ENCODE measurements at places on chromosomes 12 and 14.
A peak's percentile ranks its signal among the peaks of the same experiment; 100 is the strongest.

GRCh38 chr14:62431496-62431895, 613.8 kb downstream of the KCNH5 start:
- DNase-seq = no peak

GRCh38 chr12:104910196-104910840, 47.8 kb downstream of the SLC41A2 start:
- DNase-seq = no peak

GRCh38 chr12:108854451-108855283, 2.7 kb downstream of the SSH1 start:
- no peak for DNase-seq

DNA sequence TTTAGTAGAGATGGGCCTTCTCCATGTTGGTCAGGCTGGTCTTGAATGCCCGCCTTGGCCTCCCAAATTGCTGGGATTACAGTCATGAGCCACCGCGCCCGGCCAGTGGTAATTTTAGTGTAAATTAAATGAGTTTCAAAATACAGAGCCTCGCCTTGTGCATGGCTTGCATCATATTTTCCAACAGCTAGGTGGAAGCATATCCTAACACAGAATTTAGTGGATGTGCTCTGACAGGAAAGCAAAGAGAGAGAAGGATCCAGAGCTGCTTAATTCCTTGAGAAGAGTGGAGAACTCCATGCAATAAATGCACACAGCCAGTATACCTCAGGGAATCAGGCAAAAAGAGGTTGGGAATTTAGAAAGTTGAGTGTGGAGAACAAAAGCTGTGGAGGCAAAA, 2.5 kb downstream of the OR6C2 start:
- no peak for DNase-seq

DNA sequence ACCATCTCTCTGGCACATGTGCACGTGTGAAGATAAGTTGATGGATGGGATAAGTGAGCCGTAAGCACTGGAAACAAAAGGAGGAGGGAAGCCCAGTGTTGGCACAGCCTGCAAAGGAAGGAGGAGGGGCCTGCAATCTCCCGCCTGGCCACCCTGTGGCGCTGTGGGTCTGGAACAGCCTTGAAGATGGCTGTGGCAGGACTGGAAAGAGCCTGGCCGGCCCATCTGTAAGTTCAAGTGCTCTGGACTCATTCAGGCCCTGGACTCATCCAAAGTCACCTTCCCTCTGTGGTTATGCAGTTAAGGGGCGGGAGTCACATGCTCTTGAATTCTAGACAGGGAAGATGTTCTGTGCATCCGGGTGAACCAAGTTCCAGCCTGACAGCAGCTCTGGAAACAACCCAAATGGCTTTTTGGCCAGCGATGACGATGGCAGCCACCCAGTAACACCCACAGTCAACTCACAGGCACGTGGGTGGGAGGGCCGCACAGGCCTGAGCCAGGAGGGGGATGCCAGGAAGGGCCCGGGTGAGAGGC, 50.4 kb downstream of the CHGA start:
- peak; percentile 22 for DNase-seq

- DNase-seq = peak; percentile 67
Observed at GRCh38 chr14:32252030-32252670, 49.1 kb upstream of the RNU6-8 start.

- no peak for DNase-seq
Observed at GRCh38 chr12:26799741-26800140, 33.3 kb downstream of the ITPR2 start.

- no peak for DNase-seq
Observed at GRCh38 chr12:16472631-16473030, 125.2 kb downstream of the MGST1 start.

GRCh38 chr12:74988156-74988555, 221.5 kb downstream of the KCNC2 start:
- no peak for DNase-seq

DNA sequence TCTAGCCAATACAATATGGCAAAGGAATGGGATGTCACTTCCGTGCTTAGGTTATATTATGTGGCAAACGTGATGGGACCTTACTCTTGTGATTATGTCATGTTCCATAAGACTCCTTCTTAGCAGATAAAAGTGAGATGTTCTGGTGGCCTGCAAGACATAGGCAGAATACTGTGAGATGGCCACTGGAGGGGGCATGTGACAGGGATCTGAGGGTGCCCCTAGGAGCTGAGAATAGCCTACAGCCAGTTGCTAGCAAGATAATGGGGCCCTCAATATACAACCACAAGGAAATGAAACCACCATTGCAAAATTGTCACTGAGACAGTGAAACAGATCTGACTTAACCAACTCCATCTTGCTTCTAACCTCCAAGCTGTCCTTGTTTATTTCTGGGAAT, 151.4 kb upstream of the SSTR1 start:
- no peak for DNase-seq

GRCh38 chr14:73645248-73645610, 443 bp downstream of the DNAL1 start:
- DNase-seq = no peak

DNA sequence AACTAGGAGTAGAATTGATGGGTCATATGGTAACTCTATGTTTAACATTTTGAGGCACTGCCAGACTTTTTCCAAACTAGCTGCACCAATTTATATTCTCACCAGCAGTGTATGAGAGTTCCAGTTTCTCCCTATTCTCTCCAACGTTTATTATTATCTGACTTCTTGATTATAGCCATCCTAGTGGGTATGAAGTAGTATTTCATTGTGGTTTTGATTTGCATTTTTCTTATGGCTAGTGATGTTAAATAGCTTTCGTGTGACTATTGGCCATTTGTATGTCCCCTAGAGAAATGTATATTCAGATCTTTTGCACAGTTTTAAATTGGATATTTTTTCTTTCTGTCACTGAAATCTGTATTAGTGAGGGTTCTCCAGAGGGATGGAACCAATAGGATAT, 37.8 kb downstream of the HELB start:
- no peak for DNase-seq

DNA sequence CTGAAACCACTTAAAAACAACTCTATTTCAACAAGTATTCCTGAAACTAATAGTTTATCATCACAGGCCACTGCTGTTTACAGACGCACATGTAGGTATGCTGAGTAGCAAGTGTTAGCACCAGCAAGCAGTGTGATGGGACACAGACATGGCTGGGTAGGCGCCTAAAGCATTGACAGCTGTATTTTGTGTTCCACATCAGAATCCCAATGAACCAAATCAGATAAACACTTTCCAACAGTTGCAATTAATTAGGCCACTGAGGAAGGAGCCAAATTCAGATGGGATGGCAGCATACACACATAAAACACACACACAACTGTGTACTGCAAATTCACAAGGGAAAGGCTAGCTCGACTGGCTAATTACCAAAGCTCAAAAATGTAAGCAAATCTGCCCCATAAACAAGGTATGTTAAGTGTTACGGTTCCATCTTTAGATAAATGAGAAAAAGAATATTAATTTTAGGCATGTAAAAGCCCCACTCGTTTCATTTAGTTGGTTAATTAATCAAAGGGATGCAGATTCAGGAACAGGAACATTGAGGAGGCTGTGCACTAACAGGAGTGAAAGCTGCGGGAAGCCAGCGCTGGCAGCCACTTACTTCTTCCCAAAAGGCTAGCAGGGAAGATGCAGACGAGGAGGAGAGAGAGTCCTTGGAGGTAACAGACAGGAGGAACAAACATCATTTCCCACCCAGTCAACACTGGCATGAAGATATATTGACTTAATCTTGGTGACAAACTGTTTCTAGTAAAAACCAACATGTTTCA, 33.4 kb downstream of the AMN start:
- no peak for DNase-seq

DNA sequence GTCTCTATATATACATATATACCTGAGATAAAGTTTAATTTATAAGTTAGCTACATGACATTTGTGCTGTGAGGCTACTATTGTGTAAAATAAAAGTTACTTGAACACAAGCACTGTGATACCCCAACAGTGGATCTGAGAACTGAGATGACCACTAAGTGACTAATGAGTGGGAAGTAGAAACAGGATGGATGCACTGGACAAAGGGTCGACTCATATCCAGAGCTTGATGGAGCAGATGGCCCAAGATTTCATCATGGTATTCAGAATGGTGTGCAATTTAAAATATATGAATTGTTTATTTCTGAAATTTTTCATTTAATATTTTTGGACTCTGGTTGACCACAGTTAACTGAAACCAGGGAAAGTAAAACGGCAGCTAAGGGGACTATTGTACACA, 908.6 kb upstream of the MDGA2 start:
- DNase-seq = no peak

DNA sequence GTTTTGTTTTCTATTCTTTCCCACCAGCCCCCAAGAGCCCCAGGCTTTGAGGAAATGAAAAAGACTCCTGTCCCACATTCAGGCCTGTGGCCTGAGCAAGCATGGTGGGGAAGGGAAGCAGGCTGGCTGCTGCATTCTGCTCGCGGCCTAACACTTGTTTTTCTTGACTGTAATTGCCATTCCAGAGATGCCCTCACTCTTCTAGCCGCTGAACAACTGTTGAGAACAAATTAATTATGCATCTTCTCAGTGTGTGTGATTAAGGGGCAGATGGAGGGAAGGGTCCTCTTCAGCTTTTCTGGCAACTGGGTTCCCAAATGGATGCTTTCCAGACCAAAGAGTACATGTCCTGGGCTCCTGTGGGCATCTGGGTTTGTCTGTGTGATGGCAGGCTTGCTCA, 43.3 kb downstream of the ADCK1 start:
- DNase-seq = no peak

GRCh38 chr14:53845813-53846693, 110.6 kb downstream of the BMP4 start:
- DNase-seq = no peak

DNA sequence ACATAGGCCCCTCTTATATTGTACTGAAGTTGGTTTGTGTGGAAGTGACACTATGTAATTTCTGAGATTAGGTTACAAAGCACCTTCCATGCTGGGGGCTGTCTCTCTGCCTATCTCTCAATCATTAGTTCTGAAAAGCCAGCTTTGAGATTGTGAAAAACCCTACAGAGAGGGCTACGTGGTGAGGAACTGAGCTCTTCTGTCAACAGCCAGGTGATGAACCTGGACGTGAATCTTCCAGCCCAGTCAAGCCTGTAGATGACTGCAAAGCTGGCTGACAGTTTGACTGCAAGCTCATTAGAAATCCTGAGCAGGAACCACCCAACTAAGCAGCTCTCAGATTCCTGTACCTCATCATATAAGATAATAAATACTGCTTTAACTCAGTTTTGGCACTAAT, 36.3 kb upstream of the BBS10 start:
- DNase-seq = no peak

GRCh38 chr14:22291406-22291805, 297.6 kb downstream of the DAD1 start:
- DNase-seq = no peak

DNA sequence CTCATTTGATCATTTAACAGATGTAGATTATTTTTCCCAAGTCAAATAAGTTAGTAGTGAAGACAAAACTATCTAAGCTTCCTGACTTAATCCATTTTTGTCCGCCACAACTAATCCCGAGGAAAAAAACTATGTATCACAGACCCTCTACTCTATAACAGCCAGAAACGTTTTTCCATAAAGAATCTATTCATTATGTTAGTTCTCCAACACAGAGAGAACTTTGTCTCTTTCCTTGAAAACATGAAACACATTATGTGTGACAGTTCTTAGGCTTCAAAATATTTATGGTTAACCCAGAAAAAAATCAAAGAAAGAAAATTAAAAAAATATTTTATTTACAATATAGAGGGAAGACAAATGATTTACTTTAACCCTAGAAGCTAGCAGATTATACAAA, 100.1 kb downstream of the PLEKHG7 start:
- DNase-seq = no peak

- DNase-seq = no peak
Observed at GRCh38 chr12:109469517-109469916, 7.6 kb downstream of the KCTD10 start.

DNA sequence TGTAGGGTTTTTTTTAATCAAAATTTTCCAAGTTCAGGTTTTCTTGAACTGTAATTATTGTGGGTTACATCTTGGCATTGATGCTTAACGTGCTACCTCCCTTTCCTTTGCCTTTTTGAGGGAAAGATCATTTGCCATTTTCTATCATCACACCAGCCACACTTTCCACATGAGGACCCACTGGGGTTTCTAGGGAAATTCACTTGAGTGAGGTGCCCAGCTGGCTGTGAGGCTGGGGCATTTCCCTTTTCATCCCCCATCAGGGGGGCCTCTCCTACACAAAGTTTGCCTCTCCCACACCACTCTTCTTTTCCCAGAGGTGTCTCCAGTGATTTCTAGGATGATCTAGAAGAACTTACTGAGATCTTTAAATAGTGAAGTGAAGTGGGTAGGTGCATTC, 335.7 kb downstream of the BMP4 start:
- DNase-seq = no peak

DNA sequence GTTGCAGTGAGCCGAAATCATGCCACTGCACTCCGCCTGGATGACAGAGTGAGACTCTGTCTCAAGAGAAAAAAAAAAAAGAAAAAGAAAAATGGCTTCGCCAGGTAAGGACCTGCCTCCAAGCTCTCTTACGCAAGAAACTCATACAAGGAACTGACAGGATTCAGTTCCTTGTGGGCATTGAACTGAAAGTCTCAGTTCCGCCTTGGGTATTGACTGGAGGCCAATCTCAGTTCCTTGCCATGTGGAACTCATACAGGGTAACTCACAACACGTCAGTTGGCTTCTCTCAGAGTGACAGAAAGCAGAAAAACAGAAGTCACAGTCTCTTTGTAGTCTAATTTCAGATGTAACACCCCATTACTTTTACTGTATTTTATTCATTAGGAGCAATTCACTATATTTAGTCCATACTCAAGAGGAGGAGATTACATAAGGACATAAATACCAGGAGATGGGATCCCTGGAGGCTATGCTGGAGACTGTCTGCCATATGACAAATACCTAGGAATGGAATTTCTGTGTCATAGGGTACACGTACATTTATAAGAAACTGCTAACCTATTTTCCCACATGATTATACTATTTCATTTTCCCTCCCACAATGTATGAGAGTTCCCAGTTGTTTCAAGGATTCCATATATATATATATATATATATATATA, 11.4 kb upstream of the NOPCHAP1 start:
- no peak for DNase-seq

DNA sequence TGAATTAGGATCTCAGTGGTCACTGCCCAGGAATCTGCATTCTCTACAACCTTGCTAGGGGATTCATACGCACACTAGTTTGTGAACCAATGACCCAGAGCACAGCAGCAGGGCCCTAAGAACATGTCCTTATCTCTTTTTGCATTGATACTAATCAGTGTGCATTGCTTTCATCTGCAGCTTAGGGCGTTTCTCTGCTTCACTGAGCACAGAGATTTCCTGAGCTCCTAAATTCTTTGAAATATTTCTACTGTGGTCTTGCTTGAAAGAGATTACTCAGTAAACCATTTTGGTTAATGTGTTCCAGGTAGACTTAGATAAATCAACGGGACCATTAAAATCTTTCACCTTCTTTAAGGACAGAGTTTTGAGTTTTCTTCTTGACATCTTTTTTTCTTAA, 351.3 kb upstream of the KITLG start:
- no peak for DNase-seq

GRCh38 chr14:24814346-24814745, 180.4 kb upstream of the GZMB start:
- DNase-seq = no peak

- no peak for DNase-seq
Observed at GRCh38 chr14:54329082-54329695, 67.6 kb upstream of the CDKN3 start.

Measured in caudate nucleus (tissue), 63 donors.